A673 (cell line): ENCODE measurements at places on chromosomes 6 and 20. TPM values are rescaled to one million over a fixed set of nuclear protein-coding genes. Genes with fewer than 3 reads are reported as not detected.

GRCh38 chr20:3686867-3687321, 5.1 kb upstream of the ADAM33 start:
- peak; percentile 52 for DNase-seq

DNA sequence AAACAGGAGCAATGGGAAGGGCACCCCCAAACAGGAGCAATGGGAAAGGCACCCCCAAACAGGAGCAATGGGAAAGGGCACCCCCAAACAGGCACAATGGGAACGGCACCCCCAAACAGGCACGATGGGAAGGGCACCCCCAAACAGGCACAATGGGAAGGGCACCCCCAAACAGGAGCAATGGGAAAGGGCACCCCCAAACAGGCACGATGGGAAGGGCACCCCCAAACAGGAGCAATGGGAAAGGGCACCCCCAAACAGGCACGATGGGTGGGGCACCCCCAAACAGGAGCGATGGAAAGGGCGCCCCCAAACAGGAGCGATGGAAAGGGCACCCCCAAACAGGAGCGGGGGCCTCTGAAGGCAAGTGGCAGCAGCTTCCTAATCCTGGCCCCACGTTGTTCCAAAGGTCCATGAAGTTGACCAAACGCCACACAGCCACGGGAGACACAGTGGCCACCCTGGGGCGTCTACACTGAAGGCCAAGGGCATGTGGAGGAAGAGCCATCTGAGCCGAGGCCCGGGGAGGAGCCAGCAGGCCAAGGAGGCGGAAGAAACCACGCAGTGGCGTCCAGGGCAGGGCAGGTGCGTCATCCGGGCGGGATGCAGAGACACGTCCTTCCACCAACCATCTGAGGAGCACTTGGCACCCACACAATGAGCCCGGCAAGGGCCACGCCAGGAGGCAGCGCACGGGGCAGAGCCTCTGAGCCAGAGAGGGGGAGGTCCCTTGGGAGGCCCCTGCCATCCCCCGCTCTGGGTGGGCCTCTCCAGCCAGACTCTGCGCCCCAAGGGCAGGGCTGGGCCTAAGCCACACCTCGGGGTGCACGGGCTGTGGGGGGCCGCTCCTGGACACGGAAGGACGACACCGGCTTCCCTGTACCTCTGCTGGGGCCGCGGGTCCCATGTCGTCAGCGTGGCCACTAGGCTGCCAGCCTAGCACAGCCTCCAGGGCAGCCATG, 21.5 kb upstream of the NTSR1 start:
- DNase-seq, result no peak

DNA sequence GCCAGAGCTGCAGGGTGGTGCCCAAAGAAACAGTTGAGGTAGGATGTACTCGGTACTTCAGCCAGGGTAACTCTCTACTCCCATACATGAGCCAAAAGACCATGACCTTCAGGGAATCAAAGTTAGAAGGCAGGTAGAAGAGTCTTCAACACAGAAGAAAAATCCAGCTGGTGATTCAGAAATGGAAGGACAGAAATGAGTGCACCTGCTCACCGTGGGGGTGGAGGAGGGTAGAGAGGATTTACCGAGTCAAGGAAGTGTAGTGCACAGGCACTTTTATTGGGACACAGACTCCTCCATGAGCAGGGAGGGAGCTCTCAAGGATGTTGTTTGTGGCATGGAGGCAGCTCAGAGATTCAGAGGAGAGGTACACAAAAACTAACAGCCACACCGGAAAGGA, 330.3 kb upstream of the PRDM1 start:
- no peak for DNase-seq

DNA sequence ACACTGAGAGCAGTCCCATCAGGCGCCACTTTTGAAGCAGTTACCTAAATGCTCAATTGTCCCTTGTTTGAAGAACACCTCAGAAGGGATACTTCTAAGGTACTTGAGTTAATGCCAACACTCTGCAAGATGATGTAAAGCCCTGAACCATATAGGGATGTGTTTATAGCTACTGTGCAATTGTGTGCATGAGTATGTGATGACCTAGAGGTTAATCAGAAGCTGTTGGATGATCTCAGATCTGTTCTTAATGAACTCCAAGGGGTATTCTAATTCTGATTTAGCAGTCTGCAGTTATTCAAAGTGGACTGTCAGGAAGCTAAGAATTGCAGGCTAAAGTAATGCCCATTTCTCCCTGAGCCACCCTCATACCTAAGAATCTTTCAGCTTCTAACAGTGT, 158.3 kb downstream of the TMEM242 start:
- DNase-seq, result no peak

DNA sequence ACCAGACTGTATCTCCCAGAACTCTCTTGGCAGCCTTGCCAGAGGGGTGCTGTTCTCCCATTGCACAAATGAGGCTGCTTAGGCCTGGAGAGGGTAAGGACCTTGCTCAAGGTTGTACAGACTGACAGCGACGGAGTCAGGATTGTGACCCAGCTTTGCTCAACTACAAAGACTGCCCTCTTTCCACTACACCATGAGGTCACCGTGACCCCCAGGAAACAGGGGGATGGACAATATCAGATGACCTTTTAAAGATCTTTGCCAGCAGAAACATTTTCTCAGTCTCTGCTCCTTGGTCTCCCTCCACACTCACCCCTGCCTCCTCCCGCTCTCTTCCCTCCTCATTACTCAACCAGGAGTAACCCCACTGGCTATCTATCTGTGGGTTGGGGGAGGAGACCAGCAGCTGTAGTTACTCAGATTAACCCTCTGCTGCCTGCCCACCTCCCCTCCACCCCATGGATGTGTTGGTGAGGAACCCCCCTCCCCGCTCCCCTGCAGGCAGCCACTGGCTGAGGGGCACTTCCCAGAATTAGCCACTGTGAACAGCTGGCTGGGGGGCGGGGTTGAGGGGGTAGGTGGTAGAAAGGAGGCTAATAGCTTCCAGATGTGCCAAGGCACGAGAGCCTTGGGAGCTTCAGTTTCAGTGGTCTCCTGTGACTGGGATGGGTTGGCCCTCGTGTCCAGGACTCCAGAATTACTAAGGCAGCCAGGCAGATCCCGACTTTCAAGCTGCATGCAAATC, 26.9 kb upstream of the MRPS18A start:
- peak; percentile 84 for DNase-seq

DNA sequence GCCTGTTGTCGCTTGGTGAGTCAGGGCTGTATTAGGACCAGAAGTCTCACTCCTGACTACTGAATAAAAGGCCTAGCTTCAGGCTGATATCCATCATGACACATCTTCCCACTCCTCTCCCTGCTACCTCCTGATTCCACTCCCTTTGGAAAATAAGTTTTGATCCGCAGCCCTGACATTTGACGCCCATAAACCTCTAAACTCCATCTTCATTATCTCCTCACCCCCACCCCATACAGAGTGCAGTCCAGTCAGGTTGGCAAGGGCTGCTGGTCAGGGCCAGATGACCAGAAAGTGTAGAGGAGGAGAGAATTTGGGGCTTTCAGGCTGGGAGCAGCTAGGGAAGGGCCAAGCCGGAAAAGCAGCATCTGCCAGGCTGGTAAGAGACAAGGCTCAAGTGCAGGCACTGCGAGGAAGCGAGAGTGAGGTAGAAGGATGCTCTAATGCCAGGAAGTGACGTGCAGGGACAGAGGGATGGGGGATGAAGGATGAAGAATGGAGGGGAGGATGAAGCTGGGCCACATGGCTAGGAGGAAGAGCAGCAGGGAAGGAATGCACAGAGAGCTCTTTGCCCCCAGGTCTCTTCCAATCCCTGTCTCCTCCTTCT, 1.2 kb downstream of the GGT7 start:
- DNase-seq, result no peak

GRCh38 chr20:34368547-34368946, 5.5 kb downstream of the ITCH start:
- no peak for DNase-seq

DNA sequence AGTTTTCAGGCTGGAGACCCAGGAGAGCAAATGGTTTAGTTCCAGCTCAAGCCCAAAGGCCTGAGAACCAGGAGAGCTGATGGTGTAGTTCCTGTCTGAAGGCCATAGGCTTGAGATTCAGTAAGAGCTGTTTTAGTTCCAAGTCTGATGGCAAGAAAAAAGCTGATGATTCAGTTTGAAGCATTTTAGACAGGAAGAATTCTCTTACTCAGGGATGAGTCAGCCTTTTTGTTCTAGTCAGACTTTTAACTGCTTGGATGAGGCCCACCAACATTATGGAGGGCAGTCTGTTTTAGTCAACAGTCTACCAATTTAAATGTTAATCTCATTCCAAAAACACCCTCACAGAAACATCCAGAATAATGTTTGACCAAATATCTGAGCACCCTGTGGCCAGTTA, 2.5 kb downstream of the ZSCAN26 start:
- DNase-seq, result peak; percentile 57

DNA sequence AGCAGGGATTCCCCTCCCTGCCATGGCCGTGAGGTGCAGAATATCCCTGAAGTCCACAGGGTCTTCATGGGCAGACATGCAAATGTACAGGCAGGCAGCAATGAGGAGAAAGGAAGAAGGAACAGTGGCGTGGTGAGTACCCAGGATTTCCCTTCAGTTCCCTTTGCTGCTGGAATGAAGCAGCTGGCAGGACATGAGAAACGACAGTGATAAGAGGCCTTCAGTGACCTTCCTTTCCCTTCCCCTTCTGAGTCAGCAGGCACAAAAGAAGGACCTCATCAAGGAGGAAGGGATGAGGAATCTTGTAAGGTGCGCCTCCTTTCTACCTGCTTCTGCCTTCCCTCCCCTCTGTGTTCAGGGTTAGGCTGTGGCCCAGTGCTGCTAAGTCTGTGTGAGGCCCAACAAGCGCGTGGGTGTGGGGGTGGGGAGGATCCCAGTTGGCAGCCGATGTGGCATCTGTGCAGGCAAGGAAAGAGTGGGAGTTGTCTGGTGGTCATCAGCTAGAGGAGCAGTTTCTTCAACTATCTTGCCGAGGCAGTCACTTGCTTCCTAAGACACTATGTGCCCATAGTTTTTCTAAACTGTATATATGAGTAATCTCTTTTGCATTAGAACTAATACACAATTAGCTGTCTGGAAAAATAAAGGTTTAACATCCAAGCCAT, 29.5 kb upstream of the FBXO9 start:
- no peak for DNase-seq

- DNase-seq, result no peak
Observed at GRCh38 chr6:6508643-6509042, 79.9 kb upstream of the LY86 start.

DNA sequence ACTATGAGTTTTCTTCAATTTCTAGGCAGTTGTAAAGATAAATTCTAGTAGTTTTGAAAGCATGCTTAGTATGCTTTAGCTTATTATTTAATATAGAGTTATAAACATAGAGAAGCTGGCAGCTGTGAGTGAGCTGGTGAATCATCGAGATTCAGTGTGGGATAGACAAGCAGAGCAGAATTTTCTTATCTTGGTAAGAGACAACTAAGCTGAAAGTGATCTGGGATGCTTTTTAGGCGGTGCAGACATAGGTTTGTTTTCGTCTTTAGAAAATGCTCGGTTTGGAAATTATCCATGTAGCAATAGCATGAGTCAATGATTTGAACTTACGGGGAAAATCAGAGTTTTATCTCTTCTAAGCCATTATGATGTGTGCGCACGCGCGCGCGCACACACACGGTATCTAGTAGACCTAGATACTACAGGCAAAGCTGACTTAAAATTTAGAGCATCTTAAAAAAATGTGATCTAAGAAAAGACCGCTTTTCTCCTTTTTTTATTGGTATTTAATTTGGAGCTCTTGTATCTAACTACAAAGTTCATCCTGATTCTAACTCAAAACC, 128.3 kb upstream of the MAP3K7 start:
- no peak for DNase-seq

DNA sequence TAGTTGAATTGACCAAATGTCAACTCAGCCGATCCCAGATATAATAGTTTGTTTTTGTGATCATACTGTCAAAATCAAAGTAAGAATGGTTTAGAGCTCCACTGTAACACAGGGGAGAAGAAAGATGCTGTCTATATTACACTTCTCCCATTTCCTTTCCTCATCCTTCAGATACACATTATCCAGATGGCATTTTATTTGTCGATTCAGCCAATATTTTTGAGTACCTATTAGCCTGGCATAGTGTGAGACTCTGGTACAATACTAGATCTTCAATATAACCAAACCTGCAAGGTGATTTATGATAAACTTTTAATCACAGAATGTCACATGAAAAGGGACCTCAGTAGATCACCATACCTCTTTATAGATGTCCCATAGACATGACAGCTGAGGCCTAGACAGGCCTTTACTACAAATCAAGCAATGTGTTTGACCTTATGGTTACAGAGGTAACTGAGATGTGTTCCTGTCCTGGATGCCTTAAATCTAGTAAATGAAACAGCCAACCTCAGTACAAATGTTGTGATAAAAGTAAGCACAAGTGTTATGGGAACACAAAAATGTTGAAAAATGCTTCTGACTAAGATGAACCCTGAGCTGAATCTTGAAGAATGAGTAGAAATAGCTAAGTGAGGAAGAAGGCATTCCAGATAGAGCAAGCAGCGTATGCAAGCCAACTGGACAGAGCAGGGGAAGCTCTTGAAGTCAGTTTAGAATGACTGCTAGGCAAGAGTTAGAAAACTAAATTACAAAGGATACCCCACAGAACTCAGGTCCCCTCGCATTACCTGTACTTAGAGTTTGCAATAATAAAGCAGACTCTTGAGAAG, 1.9 kb downstream of the FBXO9 start:
- no peak for DNase-seq

DNA sequence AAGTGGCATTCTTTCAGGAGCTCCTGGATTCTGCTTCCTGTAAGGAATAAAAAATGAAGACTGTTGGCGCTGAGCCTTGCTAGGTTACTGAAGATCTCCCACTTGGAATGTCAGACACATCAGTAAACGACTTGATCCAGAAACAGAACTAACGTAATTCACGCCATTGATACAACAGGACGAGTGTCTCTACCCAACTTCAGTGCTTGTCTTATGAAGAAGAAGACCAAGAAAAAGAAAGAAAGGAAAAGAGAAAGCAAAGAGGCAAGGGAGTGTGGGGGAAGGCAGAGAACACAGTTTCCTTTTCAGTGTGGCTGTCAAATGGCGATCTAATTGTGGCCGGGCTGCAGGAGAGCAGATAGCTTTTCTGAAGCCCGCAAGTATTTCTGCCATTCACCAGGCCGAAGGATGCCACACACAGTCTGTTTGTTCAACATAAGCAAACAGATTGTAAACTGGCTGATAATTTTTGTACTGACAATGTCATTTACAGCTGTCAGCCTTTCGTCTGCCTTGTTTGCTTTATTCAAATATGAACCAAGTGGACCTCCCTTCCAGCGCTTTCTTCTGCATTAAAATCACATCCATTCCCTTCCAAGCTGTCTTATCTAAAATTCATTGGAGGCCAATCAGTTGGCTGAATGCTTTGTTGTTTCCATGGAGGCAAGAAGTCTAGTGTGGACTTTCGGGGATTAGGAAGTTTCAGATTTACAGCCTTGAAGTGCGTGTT, 180.6 kb downstream of the FOXA2 start:
- DNase-seq, result no peak

DNA sequence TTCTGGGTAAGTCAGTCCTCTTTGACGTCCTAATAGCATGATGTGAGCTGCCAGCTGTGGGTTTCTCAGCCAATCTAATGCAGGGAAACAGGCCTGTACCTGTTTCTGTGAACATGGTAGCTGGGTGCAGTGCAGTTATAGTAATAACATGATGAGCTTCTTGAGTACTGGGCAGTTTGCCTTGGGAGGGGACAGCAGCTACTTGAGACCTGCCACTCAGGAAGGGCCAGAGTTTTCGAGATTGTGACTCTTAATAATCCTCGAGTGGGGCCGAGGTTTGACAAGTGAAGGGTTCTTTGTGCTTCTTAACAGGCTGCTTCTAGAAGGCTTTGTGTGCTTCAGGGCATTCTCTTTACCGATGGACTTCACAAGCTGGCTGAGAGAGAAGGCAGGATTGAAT, 180.1 kb downstream of the JARID2 start:
- DNase-seq, result no peak

Gene NEDD9
- total RNA-seq, result 5.6 and 6.6 TPM in 2 replicates

Gene LY86
- not detected in 2 replicates for total RNA-seq

Gene THBD
- total RNA-seq, result not detected in 2 replicates

Gene KCNB1
- total RNA-seq, result 0.81 TPM in 1 of 2 replicates, not detected in the other

Gene PRDM1
- not detected in 2 replicates for total RNA-seq

Gene PSORS1C2
- total RNA-seq, result not detected in 2 replicates

Gene SPATA25
- total RNA-seq, result 1.9 and 2.0 TPM in 2 replicates
